ENCODE measurements at places on chromosomes 4 and X.

DNA sequence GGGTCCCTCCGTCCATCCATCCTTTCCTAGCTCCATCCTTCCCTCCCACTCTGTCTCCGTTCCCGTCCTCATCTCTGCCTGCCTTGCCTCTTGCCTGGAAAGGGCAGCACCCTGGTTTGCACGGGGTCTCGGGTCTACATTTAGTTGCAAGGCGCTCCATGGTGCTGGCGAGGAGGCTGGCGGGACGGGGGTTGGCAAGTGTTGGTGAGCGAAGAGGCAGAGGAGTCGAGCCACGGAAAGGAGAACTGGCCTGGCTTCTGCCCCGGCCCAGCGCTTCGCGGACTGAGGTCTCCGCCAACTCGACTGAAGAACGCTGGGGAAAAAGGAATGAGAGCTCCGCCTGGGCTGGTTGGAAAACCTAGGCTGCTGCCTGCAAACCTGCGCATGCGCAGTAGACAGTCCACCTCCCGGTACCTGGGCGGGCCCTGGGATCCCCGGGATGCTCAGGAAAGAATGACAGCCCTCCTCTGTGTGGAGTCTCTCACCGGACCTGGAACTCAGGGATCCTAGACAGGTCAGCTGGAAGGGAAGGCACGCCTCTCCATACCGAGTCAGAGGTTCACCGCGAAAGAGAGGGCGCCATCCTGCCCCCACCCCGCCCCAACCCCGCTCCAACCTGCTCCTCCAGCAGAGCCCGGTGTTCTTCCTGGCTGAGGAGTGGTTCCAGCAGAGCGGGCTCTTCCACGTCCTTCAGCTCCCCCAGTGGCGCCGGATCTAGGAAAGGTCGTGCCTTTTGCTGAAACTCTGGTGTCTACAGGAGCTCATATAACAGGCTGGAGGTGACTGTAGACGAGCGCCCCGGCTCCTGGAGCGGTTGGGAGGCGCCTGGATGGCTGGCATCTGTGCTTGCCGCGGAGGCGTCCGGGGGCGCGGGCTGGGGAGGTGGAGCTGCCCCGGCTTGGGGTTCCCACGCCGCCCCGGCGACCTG is 6.0 kb downstream of the FRG2 start:
- no peak for DNase-seq

- DNase-seq, result no peak
These were observed 204.5 kb upstream of the IGFBP7 start for GRCh38 chr4:57314636-57315035.

GRCh38 chr4:88993246-88993645 is 63.7 kb downstream of the FAM13A start:
- no peak for DNase-seq

DNA sequence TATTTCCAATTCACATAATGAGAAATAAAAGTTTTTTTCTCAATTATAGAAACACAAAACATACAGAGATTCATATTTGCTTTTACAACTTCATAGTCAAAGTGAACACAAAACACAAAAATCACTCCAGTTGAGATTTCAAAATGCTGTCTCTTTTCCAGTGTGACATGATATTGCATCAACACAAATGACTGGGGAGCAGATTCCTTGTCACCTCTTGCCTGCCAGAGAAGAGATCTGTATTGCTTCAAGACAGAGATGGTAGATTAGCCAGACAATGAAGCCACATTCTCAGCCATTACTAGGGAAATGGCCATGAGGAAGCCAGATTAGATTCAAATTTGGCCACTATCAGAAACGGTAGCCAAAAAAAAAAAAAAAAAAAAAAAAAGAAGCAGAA is 2313.1 kb upstream of the AGA start:
- DNase-seq, result no peak

GRCh38 chrX:13472975-13473374 is 96.4 kb upstream of the EGFL6 start:
- DNase-seq, result no peak

GRCh38 chr4:174362340-174362739 is 78.6 kb downstream of the CEP44 start:
- DNase-seq, result no peak

GRCh38 chr4:185122681-185123345 is 20.3 kb upstream of the SLC25A4 start:
- no peak for DNase-seq

GRCh38 chr4:536351-536972 is 37.5 kb downstream of the PIGG start:
- no peak for DNase-seq

GRCh38 chr4:72744103-72744725 is 175.2 kb upstream of the ADAMTS3 start:
- no peak for DNase-seq

DNA sequence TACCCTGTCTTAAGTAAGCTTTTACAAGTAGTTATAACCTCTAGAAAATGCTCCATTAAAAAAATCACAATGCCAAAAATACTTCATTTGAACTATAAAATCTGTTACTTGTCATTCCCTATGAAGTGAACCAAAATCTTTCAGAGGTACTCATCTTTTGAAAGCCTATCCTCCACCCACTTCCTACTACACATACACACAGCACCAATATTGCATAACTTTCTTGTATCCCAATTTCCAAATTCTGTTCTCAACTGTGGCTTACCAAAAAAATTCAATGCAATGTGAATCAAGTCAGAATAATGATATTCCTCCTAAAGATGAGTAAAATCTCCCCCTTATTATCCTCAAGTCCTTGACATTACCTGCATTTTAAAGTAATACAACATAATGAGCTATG is 15.9 kb downstream of the DHX15 start:
- DNase-seq, result no peak

DNA sequence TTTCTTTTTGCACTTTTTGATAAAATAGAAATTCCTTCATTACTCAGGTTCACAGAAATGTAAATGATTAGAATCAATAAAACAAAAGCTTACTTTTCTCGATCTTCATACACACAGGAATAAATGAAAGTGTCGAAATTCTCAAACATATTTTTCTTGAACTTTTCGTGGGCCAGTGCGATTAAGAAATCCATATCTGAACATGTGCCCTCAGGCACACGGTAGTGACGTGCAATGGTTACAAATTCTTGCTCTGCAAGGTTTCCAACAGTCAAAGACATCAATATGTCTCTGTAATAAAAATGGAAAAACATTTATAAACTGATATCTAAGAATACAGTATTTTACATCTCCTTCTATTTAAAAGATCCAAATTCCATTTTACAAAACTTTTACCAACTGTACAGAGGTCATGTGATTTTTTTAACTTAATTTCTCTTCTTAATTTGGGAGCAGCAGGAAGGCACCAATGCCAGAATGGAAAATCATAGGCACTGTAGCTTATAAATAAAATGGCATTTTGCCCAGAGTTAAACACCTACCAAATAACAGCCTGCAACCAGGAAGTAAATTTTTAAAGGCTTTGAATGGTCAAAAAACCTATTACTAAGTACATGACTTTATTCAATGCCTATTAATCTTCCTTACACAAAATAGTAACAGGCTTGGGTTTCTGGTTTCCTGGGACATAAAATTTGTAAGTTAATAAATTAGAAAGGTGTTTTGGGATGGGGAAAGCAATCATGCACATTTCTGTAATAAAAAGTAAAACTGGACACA is 165.0 kb downstream of the EFHC2 start:
- DNase-seq, result no peak

GRCh38 chr4:52091801-52092200 is 40.7 kb downstream of the SPATA18 start:
- no peak for DNase-seq

GRCh38 chr4:124708517-124709300 is 3.8 kb downstream of the ANKRD50 start:
- no peak for DNase-seq

GRCh38 chr4:8230891-8231290 is 31.8 kb downstream of the SH3TC1 start:
- no peak for DNase-seq

DNA sequence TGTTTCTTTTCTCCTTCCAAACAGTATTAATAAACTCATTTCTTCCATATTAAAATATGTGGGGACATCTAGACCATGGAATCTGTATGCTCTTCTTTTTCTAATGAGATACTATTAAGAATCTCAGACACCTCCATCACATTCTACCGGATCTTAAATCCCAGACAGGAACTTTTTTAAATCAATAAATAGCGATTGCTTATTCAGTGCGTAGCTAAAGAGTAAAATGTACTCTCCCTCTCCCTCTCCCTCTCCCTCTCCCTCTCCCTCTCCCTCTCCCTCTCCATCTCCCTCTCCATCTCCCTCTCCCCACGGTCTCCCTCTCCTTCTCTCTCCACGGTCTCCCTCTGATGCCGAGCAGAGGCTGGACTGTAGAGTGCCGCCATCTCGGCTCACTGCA is 297.0 kb downstream of the HNRNPD start:
- no peak for DNase-seq

- DNase-seq, result no peak
These were observed 568.6 kb upstream of the BOD1L1 start for GRCh38 chr4:14196131-14196530.

DNA sequence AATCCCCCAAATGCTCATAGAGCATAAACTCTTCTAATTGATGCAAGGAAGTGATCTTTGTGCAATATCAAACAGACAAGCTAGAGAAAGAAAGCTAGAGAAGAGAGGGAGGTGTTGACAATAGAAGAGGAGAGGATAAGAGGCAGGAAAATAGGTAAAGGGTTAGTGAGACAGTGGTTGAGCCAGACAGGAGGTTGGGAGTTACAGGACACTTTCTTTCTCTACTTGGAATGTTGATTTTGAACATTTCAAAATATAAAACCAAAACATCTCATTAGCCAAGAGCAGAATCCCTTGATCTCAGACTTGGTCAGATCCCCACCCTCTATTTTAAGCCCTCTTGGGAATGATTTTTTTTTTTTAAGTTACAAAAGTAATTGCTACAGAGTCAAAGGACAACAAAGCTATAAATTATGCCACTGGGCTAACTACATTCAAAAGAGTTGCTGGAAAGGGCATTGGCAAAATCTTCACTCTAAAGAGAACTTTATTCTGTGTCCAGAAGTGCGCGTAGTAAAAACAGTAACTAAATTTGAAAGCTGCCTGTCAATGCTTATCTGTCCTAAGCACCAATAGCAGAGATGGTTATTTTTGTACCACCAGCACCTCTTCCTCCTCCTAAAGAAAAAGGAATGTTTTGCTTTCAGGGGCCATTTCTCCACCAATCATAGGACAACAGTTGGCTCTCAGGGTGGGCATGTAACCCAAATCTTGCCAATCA is 133.8 kb downstream of the PDGFC start:
- DNase-seq, result no peak

GRCh38 chrX:154660541-154660940 is 7.2 kb upstream of the CTAG2 start:
- DNase-seq, result no peak

- no peak for DNase-seq
These were observed 30.5 kb upstream of the TCEAL4 start for GRCh38 chrX:103554687-103555424.

GRCh38 chrX:133369065-133369464 is 46.2 kb downstream of the GPC4 start:
- DNase-seq, result no peak

- DNase-seq, result no peak
These were observed 23.3 kb downstream of the SPIN4 start for GRCh38 chrX:63327788-63328187.

- no peak for DNase-seq
These were observed at the start of gene NHSL2 for GRCh38 chrX:71910643-71910985. Gene NHSL2 (plus strand): TSS chrX:71910845.

GRCh38 chr4:76874176-76874575 is 23.8 kb downstream of the SOWAHB start:
- DNase-seq, result no peak

- no peak for DNase-seq
These were observed 160.5 kb downstream of the ZNF518B start for GRCh38 chr4:10296730-10297129.

- no peak for DNase-seq
These were observed 85.1 kb downstream of the SLC10A7 start for GRCh38 chr4:146436423-146437162.

- no peak for DNase-seq
These were observed 177.8 kb upstream of the ATP6AP2 start for GRCh38 chrX:40402831-40403533.

DNA sequence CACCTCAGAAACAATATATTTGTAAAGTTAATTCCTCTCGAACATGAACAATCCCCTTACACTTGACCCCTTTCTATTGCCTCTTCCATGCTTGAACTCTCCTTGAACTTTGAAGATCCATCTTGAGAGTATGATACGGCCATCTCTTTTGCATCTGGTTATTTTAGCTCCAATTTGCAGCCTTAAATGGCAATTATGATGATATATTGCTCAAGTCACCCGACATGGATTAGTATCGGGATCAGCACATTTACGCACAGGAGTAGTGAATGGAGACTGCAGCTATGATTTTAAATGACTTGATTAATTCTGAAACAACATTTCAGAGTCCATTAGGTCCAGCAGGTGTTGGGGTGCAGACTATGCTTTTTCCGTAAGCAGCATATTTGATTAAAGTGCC is 143.8 kb upstream of the PAQR3 start:
- no peak for DNase-seq

DNA sequence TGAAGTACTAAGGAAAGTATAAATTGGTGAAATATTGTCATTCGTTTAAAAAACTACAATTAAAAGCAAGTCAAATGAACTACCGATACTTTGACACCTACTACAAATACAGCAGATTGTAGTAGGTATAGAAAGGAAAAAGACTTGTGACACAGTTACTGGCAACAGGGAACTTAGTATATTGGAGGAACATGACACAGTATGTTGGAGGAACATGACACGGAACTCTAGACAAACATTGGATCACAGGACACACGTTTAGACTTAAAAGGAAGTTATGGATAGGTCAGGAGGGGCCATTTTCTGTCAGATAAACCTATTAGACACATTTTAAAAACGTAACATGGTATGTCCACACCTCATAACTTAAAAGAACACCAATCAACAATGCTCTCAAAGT is 132.5 kb downstream of the APBB2 start:
- no peak for DNase-seq

- DNase-seq, result no peak
These were observed 181.3 kb downstream of the SOWAHB start for GRCh38 chr4:76716658-76717057.

DNA sequence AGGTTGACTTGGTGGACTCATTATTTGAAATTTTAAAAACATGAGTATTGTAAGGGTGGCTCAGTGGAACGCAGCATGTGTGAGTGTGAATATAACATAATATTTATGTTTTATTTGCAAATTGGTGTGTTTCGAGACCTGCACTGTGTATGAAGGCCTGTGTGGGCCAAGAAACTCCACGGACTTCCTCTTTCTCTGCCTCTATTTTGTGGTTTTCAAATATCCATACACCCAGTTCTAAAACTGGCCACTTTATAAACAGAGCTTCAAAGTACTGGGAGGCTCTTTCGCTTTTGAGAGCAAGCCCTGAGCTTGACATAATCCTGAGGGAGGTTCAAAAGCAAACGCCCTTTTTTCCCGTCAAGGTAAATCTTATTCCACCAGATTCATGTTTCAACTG is 187.7 kb downstream of the GPAT3 start:
- DNase-seq, result no peak

GRCh38 chr4:181488926-181489325 is 754.3 kb upstream of the TENM3 start:
- no peak for DNase-seq

GRCh38 chrX:154748712-154749339 is 2.1 kb downstream of the GAB3 start:
- DNase-seq, result no peak

- DNase-seq, result no peak
These were observed 14.9 kb downstream of the PPP3CA start for GRCh38 chr4:101332424-101332823.
